ENCODE measurements at places on chromosomes 2 and 18. TPM values are rescaled to one million over a fixed set of nuclear protein-coding genes. Genes with fewer than 3 reads are reported as not detected.

DNA sequence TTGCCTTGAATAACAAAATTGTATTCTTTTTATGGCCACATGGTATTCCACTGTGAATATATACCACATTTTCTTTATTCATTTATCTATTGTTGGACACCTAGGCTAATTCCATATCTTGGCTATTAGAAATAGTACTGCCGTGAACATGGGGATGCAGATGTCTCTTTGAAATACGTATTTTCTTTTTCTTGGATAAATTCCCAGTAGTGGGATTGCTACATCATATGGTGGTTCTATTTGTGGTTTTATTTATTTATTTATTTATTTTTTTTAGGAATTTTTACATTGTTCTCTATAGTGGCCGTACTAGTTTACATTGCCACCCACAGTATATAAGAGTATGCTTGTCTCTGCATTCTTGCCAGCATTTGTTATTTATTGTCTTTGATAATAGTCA lies 679.8 kb upstream of the NRXN1 start:
- DNase-seq, result no peak
- no peak overlapping the region for H3K27ac ChIP-seq
- H3K4me1 ChIP-seq, result no peaks in the 10 kb centered on the region
- no peaks in the 10 kb centered on the region for H3K27me3 ChIP-seq

DNA sequence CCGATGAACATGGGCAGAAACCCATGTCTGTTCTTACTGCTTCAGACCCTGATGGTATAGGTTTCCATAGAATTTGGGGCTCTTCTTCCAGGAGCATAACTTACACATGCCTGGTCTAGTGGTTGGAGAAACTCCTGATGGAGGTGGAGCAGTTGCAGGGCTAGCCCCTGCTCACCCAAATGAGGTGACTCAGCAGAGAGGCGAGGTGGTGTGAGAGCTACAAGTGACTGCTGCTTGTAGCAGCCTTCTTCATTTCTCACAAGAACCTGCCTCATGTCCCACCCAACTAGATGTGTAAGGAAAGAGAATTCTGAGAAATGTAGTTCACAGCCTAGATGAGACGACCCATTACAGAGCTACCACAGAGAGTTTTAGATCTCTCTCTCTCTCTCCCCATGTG lies 105.3 kb downstream of the ZNF407 start:
- H3K27me3 ChIP-seq, result no peaks in the 10 kb centered on the region
- H3K27ac ChIP-seq, result no peak overlapping the region
- no peak for DNase-seq
- H3K36me3 ChIP-seq, result no peaks in the 10 kb centered on the region
- H3K4me3 ChIP-seq, result no peak overlapping the region

- no peaks in the 10 kb centered on the region for H3K4me1 ChIP-seq
- H3K27ac ChIP-seq, result no peak overlapping the region
- no peaks in the 10 kb centered on the region for H3K27me3 ChIP-seq
- H3K4me3 ChIP-seq, result no peak overlapping the region
- DNase-seq, result no peak
Observed at GRCh38 chr2:19559596-19560240, 201.3 kb upstream of the OSR1 start.

DNA sequence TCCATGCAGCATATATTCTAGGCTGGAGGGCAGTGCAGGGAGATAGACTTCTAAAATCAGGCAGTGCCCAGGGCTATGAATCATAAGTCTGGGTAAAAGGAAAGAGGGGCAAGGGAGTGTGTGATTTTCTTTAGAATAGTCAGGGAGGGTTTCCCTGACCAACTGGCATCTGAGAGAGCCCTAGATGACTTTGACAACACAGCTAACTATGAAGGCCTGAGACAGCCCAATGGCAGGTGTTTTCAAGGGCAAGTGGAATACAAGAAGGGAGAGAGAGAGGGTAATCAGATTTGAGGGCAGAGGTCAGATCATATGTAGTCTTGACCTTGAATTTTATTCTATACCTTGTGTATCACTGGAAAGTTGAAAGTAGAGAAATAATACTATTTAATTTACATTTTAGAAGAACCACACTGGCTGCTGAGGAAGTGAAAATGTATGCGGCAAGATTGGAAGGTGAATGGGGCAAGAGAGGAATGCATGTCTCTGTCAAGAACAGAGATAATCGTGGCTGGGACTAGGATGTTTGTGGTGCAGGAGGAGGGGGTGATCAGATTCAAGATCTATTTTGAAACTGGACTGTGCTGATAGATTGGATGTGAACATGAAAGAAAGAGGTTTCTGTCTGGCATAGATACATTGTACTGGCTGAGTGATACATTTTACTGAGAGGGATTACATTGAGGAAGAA lies 1.9 kb upstream of the ITGB6 start:
- H3K27me3 ChIP-seq, result no peaks in the 10 kb centered on the region
- H3K27ac ChIP-seq, result no peak overlapping the region
- no peak for DNase-seq
- H3K4me1 ChIP-seq, result peaks cover 3% of the 10 kb centered on the region

DNER gene
- total RNA-seq, result 0.16 TPM

DQX1 gene
- 1.1 TPM for total RNA-seq

KCNG2 gene
- not detected for total RNA-seq

Measured in endodermal cell (in vitro differentiated cells).